ENCODE measurements at places on chromosomes 6 and 20.
A peak's percentile ranks its signal among the peaks of the same experiment; 100 is the strongest.

DNA sequence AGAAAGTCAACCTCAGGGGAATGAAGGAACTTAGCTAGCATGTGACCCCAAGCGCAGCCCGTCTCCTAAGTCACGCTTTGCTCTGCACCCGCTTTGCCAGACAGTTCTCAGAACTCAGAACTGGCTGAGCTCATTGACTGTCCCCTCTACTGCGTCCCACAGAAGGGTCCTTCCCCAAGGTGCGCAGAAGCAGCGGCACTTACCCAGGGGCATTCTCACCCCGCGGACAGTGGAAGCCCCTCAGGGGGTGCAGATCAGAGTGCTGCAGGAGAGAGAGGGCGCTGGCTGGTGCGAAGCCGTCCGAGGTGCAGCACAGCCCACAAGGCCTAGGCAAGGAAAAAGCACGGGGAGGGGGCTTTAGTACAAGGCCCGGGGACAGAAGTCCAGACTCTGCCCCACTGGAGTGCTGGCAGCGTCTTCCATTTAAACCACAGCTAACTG, 807 bp downstream of the SNHG17 start:
- peak; percentile 17 for DNase-seq

- DNase-seq = no peak
Observed at GRCh38 chr6:63576985-63577712, 4.9 kb downstream of the LOC128125822 start.

GRCh38 chr20:63374504-63374903, 13.4 kb upstream of the CHRNA4 start:
- no peak for DNase-seq

DNA sequence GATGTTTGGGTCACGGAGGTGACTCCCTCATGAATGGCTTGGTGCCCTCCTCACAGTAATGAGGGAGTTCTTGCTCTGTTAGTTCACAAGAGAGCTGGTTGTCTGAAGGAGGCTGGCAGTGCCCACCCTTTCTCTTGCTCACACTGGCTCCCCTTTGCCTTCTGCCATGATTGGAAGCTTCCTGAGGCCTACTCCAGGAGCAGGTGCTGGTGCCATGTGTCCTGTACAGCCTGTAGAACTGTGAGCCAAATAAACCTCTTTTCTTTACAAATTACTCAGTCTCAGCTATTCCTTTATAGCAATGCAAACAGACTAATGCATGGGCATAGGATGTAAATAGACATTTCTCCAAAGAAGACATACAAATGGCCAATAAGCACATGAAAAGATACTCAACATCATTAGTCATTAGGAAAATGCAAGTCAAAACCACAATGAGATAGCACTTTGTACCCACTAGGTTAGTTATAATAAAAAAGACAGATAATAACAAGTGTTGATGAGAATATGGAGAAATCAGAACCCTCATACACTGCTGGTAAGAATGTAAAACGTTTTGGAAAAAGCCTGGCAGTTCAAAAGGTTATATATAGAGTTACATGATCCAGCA, 17.7 kb downstream of the C20orf203 start:
- no peak for DNase-seq

DNA sequence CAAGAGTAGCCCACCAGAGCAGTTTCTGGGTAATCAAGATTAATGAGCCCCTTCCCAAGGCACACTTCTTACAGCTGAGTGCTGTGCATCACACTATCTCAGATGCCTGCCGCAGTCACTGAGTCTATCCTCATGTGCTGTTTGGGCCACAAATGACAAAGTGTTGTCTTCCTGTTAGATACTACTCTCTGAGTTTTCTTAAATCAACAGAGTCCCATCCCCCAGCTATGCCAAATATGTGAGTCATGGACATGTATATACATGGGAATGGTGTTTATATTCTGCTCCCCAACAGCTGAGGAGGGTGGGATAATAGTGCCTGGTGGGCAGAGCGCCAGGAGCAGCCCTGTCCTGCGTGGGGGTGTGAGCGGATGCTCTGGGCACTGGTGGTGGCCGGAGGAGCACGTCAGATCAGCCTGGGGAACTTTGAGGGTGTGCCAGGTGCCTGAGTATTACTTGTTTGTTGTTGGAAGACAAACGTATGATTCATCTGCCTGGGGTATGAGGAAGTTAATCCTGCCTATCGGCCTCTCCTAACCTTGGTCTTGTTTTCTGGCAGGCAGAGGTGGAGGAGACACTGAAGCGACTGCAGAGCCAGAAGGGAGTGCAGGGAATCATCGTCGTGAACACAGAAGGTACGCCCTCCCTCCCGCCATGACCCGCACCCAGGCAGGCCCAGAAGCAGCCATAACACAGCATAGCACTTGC, 9.6 kb downstream of the DYNLRB1 start:
- peak; percentile 85 for DNase-seq

DNA sequence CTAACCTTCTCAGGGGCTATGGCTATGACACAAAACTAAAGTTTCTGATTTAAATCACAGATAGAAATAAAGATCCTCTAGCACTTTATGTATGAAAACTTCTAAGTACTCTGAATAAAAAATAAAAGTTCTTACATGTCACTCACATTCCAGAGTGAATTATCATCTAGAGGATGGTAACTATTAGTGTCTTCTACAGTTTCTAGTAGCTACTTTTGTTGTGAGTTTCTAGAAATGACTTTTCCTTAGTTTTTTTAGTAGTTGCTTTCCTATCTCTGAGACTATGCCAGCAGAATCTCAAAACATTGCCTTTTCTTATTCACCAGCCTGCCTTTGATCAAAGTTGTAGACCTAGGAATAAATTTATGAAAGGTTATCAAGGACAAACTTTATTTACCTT, 10.1 kb downstream of the ZNF318 start:
- no peak for DNase-seq

DNA sequence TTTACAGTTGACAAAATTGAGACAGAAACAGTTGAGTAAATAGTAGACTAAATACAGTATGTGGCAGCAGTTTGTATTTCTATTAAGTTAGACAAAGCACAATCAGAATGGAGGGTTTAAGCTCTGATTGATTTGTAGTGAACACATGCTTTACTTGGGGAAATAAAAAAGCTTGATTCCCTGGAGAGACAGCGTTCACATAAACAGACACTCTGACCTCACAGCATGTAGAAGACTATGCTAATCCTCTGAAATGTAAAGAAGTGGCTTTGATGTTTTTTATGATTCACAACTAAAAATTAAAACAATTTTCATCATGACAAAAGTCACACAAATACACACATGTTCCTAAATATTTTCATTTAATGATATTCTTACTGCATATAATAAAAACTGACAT, 126.9 kb upstream of the FAM83B start:
- DNase-seq = no peak

GRCh38 chr20:40438161-40438830, 250.7 kb downstream of the MAFB start:
- DNase-seq = no peak

DNA sequence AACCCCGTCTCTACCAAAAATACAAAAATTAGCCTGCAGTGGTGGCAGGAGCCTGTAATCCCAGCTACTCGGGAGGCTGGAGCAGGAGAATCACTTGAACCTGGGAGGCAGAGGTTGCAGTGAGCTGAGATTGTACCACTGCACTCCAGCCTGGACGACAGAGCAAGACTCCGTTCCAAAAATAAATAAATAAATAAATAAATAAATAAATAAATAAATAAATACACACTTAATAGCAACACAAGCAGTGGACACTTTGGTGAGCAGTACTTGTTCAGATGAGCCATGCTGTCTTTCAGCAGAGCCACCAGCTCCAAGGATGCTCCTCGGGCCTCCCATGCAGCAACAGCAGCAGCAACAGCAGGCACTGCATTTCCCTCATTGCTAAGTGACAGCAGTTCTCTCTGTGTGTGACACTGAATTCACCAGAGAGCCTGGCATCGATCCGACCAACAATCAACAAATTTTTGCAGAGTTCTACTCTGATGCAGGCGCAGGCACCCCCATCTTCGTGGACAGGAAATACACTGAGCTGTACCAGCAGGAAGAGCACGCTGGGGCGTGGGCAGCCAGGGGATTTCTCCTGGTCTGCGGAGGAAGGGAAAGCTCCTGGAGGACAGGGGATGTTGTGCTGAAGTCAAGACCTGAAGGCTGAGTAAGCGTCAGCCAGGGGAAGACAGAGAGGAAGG, 54.0 kb upstream of the SNX9 start:
- no peak for DNase-seq

DNA sequence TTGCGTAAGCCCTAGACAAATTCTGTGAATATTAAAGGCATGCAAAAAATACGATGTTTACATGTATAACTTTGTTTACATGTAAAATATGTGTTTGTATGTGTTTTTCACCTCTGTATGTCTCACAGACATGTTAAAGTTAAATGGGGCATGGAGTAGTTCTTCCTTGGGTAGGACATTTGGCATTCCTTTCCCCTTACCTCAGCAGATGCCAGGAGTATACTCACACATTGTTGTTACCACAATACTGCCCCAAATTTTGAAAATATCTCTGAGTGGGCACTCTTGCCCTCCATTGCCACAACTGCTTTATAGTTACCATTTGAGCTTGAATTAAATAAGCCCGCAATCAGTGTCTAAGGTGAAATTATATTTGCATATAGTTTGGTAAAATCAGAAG, 147.5 kb downstream of the MYO6 start:
- no peak for DNase-seq

GRCh38 chr6:52577778-52578463, 1.1 kb upstream of the TRAM2 start:
- DNase-seq = no peak

DNA sequence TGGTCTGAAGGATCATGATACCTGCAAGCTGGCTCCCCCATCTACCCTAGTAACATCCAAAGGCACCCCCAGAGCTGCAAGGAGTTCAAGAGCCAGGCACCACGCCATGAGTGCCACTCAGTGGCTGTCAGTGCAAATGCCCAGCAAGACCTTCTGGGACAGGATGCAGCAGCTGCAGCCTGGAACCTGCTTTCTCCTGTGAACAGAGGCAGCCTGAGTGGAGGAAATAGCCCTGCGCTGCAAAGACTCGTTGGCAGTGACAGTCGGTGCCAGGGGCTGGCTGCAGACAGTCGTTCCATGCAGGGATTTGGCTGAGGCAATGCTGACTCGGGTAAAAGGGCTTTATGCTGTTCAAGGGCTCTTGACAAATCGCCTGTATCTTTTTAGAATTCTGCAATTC, 15.7 kb upstream of the SSTR4 start:
- DNase-seq = no peak

DNA sequence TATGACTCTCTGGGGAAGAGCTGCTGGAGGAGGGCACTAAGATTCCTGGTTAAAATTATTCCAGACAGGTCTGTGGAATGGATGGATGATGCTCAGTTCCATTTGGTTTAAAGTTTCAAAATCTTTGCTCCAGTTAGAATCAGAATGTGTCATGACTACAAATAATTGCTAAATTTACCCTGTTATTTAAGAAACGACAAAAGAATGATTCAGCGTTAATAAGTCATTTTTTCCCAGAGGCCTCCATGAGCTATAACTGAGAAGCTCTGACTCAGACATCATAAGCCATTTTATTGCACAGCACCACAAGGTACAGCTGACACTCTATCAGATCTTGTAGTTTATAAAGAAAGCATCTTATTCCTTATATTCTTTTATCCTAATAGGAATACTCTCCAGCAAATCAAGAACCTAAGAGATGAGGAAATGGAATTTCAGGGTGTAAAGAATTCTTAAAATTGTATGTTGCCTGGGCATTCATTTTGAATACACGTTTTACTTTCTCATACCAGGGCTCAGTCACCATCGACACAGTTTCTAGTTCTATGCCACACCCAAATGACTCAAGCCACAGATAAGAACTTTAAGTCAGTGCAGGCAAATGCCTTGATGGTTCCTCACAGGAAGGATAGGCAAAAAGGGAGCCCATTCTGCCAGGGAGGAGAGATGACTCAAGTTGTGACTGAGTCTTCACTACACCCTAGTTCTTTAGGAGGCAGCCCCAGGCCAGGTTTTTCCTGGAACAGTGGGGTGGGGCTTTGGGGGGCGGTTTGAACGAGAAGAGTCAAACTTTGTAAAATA, 636.0 kb downstream of the MMUT start:
- peak; percentile 88 for DNase-seq

- peak; percentile 27 for DNase-seq
Observed at GRCh38 chr6:109892451-109893435, 85.4 kb upstream of the GPR6 start.

DNA sequence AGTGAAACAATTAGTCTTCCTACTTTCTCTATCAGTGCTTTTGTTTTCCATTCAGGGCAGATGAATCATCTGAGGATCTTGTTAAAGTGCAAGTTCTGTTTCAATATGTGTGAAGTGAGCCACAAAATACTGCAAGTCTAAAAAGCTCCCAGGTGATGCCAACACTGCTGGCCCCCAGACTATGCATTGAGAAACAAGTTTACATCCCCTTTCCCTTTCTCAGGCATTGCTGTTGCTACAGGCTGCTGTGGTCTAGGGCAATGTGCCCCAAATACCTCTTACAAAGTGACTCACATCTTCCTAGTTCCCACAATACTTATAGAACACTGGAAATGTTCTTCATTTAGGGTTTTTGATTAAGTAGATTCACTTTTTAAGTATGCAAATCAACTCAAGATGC, 31.8 kb downstream of the ABRACL start:
- DNase-seq = no peak

DNA sequence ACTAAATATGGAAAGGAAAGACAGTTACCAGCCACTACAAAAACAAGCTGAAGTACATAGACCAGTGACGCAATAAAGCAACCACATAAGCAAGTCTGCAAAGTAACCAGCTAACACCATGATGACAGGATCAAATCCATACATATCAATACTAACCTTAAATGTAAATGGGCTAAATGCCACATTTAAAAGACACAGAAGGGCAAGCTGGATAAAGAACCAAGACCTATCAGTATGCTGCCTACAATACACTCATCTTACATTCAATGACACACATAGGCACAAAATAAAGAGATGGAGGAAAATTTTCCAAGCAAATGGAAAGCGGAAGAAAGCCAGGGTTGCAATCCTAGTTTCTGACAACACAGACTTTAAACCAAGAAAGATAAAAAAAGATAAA, 24.1 kb downstream of the HLA-C start:
- no peak for DNase-seq

GRCh38 chr6:52210227-52210626, 24.1 kb downstream of the IL17A start:
- DNase-seq = no peak

GRCh38 chr20:38609815-38610214, 8.2 kb downstream of the ARHGAP40 start:
- DNase-seq = peak; percentile 94

DNA sequence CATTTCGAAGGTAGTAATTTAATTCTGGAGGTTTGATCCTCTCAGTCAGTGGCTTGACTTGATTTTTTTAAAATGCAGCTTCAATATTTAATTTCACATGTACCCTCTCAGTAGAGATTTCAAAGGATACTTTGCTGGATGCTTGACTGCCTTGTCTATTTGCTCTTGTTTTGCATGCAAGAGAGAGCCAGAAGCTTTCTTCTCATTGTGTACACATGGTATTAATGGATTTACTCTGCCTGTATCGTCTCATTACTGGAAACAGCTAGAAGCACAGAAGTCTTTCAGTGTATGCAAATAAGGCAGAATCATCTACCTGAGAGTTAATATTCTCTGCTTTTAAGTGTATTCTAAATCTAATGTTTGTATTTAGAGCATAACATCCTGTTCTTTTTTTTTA, 84.3 kb upstream of the FOXO3 start:
- no peak for DNase-seq

GRCh38 chr6:142783499-142783898, 161.5 kb downstream of the HIVEP2 start:
- DNase-seq = no peak

- DNase-seq = no peak
Observed at GRCh38 chr20:46802722-46803121, 91.9 kb upstream of the EYA2 start.

- DNase-seq = no peak
Observed at GRCh38 chr20:10954137-10954840, 280.5 kb upstream of the JAG1 start.
